ENCODE measurements at places on chromosomes 12 and 14.

- DNase-seq: no peak
These were observed 14.2 kb upstream of the CDKL1 start for GRCh38 chr14:50410921-50411320.

DNA sequence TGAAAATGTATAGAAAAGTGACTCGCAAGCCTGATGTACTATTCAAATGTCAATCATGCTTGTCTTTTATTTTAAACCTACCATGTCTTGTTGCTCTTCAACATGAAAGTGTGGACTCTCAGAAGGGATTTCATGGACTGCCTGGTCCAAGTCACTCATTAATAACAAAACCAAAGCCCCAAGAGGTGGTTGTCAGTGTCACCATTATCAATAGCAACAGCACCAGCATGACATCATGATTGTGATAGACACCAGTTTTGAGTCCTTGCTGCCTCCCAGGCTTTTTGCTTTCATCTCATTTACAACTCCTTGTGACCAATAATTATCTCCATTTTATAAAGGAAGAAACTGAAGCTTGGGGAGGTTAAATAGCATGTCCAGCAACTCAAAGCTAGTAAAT is 112.0 kb upstream of the TMPO start:
- DNase-seq: no peak

GRCh38 chr12:31227401-31227981 is 98.5 kb downstream of the SINHCAF start:
- no peak for DNase-seq

GRCh38 chr14:61752626-61753025 is 9.6 kb upstream of the SNAPC1 start:
- no peak for DNase-seq

DNA sequence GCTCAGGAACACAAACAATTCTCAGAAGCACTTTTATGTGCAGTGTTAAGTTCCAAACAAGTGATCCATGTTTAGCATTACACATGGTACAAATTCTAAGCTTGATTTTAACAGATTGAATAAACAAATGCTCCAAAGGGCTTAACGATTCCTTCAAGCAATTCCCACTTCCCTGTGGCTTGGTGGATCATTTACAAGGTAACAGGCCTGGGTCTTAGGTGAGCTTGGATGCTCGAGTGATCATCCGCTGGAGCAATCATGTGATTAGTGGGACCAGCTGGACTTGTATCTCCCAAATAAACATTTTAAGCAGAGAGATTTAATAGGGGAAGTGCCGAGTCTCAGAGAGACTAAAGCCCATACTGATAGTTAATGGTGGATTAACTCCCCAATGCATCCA is 70.7 kb downstream of the CALM1 start:
- no peak for DNase-seq

- DNase-seq: no peak
These were observed 97.0 kb downstream of the DPF3 start for GRCh38 chr14:72796935-72797334.

DNA sequence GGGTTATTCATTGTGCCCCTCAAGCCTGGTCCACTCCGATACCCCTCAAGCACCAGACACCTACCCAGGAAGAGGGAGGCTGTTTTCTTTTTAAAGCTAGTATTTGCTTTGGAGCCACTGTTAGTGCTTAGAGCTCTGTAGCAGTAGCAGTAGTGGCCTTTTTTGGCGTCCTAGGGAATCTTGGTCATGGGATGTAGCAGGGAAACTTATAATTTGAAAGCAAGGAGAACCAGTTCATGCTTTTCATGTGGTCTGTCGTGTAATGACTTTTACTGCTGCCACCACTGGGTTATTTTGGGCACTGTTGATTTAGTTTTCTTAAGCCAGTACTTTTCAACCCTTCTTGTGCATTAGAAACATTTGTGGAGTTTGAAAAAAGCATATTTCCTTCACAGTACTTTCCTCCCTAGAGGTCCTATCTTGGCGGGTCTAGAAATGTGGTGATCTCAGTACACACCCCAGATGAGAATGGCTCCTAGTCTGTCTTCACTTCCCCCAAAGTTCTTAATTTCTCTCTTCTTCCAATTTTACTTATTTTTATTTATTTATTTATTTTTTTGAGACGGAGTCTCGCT is 49.7 kb downstream of the MARK3 start:
- no peak for DNase-seq

GRCh38 chr12:112192475-112192874 is 67.1 kb downstream of the TRAFD1 start:
- DNase-seq: no peak

DNA sequence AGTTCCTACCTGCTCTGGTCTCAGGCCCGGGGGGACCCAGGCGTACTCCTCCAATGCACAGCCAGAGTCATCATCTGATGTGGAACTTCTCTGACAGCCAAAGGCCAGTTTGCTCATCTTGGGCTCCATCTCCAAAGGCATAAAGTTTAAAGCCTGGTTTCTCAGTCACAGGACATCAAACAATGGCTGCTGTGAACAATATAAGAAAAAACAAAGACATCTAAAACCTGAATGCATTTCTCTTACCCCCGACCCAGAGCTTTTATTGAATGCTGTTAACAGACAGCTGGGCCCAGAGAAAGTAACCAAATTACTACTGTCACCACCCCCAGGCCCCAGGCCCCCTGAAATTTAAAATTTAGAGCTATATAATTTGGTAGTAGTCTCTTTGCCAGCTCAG is 117.2 kb downstream of the PRICKLE1 start:
- no peak for DNase-seq

- no peak for DNase-seq
These were observed 55.6 kb upstream of the PTHLH start for GRCh38 chr12:28027947-28028724.

DNA sequence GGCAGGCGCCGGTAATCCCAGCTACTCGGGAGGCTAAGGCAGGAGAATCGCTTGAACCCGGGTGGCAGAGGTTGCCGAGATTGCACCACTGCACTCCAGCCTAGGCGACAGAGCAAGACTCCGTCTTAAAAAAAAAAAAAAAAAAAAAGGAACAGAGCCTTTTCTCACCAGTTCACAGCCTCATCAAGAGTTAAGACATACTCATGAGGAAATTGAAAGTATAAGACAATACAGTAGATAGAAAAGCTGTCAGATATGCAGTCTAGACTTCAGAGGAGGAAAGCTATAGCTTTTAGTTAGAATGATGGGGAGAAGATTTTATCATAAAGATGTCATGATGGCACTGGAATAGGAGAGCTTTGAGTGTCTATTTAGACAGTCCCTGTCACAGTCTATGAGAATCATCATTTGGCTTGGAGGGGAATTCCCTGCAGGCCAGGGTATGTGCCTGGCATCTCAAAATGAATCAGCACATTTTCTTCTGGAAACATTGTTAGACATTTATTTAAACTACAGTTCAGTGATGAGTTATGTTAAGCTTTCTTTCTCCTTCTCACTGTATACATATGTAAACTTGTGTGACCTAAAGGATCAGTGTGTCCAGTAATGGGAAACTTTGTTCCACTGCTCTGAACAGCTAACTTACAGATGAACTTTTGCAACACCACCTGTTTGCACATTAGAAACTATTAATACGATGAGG is 2.9 kb upstream of the RAB35 start:
- DNase-seq: peak; percentile 71

DNA sequence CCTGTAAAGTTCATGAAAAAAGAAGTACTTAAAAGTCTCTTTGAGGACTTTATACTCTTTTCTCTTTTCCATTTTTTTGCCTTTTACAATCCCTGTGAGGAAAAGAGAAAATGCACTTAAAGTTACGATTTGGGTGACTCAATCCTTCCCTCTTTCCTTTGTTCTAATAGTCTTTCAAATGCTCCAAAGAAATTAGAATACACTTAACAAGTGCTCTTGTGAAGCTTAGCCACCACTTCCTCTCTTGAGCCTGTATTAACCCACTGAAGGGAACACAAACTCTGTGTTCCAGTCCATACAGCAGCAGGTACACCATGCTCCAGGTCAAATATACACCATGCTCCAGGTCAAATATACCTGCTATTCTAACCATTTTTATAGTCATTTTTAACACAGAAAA is 581.1 kb upstream of the MGAT4C start:
- DNase-seq: no peak

- DNase-seq: no peak
These were observed 52.9 kb downstream of the EGLN3 start for GRCh38 chr14:33897878-33898535.

DNA sequence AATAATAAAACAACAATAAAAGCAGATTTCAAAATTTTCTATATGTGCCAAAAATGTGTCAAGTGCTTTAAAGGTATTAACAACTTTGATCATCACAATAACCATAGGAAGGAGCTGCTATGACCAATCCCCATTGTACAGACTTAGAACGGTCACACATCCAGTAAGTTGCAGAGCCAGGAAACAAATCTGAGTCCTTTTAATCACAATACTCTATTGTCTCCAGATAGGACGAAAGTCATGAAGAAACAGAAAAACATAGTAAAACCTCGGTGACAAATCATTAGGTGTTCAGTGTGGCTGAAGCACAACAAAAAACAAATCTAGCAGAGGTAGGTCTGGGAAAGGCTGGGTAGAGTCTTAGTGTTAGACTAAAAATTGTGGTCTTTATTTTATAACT is 178.8 kb downstream of the GRIP1 start:
- DNase-seq: no peak

DNA sequence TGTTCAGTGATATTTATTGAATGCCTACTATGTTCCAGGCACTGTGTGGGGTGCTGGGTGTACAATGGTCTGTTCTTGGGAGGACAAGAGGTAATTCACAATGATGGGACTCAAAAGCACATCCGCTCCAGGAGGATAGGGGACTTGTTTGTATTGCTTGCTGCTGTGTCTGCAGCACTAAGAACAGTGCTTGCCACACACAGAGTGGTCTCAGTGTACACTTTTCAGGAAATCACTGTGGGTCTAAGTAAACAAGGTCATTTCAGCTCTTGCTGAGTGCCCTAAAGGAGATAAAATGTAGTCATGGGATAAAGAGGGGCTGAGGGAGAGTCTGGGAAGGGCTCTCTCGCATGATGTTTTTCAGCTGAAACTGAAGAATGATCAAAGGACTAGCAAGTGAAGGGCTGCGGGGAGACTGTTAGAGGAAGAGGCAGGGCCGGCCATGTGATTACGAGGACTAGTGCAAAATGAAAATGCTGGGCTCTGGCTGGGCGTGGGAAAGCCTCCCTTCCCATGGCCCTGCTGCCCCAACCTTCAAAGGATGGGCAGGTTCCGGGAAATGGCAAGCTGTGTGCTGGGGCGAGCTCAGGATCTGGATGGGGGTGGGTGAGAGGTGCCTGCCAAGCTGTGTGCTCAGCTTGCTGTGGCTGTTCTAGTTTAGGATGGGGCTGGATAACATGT is 39.1 kb downstream of the ADCK1 start:
- no peak for DNase-seq

DNA sequence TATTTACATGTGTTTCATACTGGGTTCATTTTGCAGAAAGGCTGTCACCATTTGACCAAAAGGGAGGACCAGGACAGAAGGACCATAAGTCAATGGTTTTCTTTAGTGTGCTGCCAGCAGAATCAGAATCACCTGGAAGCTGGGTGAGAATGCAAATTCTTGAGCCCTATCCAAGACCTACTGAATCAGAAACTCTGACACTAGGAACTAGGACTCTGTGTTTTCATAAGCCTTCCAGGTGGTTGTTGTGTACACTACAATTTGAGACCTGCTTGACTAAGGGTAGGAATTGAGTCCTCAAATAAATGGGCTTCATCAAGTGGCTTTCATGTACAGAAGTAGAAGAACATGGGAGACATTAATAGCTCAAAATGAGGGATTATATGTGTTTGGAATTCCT is 32.2 kb downstream of the PDE6H start:
- no peak for DNase-seq

GRCh38 chr14:64203366-64204006 is 90.7 kb downstream of the ESR2 start:
- DNase-seq: no peak

GRCh38 chr12:8894378-8894777 is 19.9 kb upstream of the PHC1 start:
- no peak for DNase-seq

DNA sequence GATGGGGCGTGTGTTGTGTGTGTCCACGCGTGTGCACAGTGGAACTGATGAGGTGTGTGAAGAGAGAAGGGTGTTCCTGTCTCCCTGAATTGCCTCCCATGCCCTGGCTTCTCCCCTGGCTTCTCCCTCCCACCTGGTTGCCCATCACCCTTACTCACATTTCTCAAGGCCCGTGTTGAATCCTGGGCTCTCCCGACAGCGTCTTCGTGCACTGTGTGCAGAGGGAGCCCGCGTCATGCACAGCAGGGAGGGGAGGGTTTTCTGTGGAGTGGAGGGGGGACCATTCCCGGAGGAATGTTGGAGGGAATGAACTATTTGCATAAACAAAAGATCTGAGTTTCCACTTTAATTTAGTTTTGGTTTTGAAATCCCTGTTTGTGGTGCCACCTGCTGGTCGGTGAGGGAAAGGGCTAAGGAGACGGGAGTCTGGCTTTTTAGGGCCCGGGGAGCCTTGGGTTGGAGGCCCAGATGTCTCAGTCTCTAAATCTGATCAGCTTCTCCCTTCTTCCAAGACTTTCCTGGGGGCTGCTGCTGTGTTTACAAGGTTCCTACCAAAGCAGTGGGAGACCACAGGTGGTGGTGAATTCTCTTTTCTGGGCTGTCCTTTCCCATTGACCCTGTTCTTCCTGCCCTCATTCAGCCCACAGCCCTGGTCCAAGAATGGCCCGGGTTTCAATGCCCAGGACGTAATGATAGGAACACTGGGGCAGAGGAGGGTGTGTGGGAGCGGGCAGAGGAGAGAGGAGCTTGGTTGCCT is at the start of gene C1R:
C1R (minus strand) TSS at position 217 of the 757 bp plus-strand sequence; CDS start at position 160, 57 bp downstream.
- DNase-seq: peak; percentile 76

- DNase-seq: no peak
These were observed 45.0 kb downstream of the RAB35 start for GRCh38 chr12:120071493-120072020.

GRCh38 chr12:19639781-19640415 is 200.6 kb downstream of the AEBP2 start:
- DNase-seq: no peak

DNA sequence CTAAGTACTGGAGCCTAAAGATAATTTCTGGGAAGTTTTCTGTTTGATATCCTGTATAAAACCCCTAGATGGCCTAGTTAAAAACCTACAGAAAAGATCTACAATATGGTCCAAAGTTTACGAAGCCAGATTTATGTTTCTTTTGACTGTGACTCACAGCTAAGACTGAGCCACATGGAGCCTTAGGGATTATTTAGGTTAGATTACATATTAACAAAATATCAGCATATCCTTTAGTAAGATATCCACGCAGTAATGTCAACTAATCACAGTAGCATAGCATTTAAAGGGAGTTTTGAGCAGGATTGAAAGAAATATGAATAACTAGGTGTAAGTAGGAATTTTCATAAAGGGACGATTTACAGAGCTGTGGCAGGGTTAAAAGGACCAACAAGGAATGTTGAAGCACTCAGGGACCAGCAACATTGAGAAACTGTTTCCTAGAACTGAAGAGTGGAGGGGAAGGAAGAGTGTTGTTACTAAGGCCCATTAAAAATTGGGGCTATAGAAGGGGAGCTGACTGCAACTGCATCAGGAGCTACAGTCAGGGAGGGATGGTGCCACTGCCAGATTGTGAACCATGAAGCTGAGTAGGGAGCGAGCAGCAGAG is 155.5 kb downstream of the DACT1 start:
- no peak for DNase-seq

GRCh38 chr12:5720381-5721005 is 224.6 kb downstream of the ANO2 start:
- no peak for DNase-seq

- DNase-seq: no peak
These were observed 5.7 kb upstream of the TNS2 start for GRCh38 chr12:53044052-53044581.
